ENCODE measurements at places on chromosomes 3 and 15.

DNA sequence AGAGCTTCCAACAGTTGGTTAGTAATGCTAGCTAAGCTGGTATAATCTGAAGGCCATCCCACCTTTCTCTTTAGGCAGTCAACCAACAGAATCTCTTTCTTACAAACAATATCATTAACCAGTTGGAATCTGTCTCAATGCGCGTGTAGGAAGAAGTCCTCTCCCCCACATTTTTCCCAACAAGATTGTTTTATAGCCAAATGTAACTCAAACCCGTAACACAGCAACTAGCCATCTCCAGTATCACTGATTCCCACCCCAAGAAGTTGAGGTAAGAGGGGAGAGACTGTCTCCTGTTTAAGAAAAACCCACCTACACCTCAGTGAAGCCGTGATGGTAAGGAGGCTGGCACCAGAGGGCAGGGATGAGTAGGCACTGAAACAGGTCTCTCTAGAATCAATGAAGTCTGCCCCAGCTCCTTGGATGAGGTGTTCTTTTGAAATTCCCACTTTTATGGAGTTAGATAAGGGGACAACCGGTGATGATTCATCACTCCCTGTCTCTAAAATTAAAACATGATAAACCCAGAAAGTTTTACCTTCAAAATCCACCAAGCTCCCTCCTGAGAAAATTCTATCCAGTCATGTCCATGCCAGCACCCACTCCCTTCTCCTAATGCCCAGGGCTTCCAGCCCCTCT lies 30.9 kb downstream of the CDC25A start:
- no peak for DNase-seq

DNA sequence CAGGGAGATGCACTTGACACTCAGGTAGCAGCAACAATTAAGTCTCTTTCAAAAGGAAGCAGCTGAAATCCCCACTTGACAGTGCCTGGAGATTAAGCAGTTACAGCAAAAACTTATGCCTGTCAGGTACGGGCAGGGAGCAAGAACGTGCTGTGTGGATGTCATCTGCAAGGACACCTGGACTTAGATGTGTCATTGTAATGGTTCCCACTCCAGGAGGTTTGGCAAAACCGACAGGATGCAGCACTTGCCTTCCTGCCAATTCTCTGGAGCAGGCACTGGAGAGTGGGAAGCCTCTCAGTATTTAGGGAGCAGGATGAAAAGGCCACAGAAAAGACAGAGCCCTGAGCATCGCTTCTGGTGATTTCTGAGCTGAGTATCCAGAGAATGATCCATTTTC lies 292.4 kb downstream of the PDCD6IP start:
- DNase-seq = no peak

GRCh38 chr3:64687781-64688604 lies at the start of gene ADAMTS9:
TSS of gene ADAMTS9 (minus strand) at chr3:64688000. CDS start at chr3:64687657, 343 bp downstream.
- DNase-seq = no peak

DNA sequence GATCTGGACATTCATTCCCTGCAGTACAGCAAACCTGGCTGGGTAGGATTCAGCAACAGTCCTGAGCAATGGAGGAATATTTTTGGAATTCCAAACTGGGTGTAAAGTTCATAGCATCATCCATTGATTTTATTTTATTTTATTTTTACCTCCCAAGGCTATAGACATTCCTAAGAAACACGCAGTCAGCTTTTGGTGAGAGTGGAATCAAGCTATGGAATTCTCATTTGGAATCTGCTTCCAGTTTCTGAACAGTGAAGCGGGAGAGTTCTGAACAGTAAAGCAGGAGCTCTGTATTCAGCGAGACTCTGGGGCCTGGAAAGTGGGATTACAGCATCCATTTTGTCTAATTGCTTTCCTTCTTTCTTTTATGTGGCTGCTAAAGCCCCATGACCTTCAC lies 1.4 kb upstream of the PDZRN3 start:
- no peak for DNase-seq
